NCI-H446 treated with DMSO at 0.1 percent for 48 hours (cell line): ENCODE measurements at places on chromosomes 4 and X.

- no peak for DNase-seq
Measured at GRCh38 chr4:43943998-43944397, 504.6 kb downstream of the KCTD8 start.

- no peak for DNase-seq
Measured at GRCh38 chr4:186932631-186933187, 209.1 kb upstream of the FAT1 start.

GRCh38 chrX:15947648-15948317 lies 93.2 kb upstream of the AP1S2 start:
- no peak for DNase-seq

GRCh38 chr4:154464654-154465053 lies 26.9 kb downstream of the DCHS2 start:
- no peak for DNase-seq

- DNase-seq: no peak
Measured at GRCh38 chrX:1452516-1453394, at the start of gene ASMTL. Gene ASMTL, minus strand, starts transcription at chrX:1452909. Its CDS starts 69 bp downstream, at chrX:1452840.

DNA sequence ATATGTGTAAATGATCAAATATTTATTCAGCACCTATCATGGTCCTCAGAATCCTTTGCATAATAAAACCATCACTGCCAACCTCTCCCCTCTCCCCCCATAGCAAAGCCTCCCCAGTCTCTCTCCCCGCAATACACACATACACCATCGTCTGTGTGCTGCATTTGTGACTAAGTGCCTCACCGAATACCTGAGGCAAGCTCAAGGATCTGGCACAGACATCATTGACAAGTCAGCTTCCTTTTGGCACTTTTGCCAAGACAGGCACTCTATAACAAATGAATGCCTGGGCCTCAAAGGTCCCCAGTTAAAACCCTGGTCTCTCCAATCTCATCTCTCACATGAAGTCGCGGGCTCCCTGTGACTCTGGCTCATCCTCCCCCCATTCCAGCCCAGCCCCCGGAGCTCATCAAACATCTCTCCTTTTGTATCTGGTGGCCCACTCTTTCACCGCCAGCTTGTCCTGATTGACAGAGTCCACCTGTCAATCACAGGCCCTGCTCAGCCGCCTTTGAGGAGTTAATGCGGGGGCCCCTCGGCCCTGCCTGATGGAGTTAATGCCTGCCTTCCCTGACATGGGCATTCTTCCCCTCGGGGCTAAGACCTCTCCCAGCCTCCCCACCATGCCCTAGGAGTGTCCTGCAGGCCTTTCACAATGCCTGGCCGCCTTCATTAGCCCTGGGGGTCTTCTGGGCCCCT lies 135.8 kb upstream of the ATP6AP2 start:
- DNase-seq: no peak

- DNase-seq: no peak
Measured at GRCh38 chr4:136810626-136811025, 721.7 kb downstream of the PCDH18 start.

DNA sequence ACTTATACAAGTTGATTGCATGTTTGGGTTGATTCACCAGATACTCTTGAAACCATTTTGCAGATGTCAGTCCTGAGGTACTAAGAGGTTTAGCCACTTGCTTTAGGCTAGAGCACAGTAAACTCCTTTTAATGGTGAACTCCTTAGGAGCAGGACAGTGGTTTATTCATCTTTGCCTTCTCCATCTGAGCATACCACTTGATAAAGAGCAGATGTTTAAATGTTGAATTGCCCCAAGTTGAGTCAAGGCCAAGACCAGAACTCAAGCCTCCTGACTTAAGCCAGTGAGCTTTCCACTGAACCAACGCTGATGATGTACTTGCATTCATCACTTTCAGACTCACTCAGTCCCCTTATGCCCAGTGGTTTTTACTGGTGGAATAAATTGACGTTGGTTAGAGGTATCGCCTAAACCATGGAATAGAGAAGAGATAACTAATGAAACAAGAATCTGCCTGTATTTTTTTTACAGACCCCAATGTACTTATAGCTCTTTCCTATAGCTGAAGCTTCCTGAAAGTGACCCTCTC lies 7.5 kb downstream of the DAPP1 start:
- DNase-seq: no peak

GRCh38 chrX:147498796-147499195 lies 412.9 kb upstream of the FMR1 start:
- DNase-seq: no peak

DNA sequence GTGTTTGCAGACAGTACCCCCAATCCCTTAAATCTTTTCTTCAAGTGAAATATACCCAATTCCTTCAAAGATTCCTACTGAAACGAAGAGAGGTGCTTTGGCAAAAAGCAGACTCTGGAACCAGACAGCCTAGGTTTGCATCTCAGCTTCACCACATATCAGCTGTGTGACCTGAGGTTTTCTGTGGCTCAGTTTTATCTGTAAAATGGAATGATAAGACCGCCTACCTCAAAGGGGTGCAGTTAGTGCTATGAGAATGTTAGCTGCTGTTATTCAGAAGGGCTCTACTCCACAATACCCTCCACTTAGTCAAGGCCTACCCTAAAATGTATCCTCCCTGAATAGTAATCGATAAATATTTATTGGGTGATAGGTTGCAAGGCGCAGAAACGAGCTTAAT lies 664 bp downstream of the PIR start:
- DNase-seq: no peak

DNA sequence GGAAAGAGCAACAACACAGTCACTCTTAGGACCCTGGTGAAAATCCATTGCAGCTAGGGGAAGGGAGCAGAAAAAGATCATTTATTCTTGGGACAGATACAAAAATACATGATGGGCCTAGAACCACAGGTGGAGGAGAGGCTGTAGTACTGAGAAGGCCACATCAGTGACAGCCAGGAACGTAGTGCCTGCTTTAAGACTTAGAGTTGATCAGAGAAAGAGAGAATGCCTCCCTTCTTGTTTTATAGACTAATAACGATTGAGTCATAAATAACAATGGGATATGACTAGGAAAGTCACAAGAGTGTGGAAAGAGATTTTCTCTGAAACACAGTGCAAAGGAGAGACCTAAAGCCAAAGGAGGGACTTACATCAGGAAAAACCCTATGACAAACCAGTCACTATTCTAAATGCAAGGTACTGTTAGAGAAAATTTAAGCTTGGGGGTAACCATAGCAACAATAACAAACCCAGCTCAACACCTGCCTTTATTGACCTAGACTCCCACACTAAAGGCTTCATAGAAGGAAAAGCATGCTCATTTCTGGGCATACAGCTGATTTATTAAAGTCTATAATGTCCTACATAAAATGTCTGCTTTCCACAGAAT lies 1015.0 kb upstream of the GRID2 start:
- no peak for DNase-seq

- DNase-seq: no peak
Measured at GRCh38 chr4:53732661-53733060, 141.4 kb upstream of the LNX1 start.

DNA sequence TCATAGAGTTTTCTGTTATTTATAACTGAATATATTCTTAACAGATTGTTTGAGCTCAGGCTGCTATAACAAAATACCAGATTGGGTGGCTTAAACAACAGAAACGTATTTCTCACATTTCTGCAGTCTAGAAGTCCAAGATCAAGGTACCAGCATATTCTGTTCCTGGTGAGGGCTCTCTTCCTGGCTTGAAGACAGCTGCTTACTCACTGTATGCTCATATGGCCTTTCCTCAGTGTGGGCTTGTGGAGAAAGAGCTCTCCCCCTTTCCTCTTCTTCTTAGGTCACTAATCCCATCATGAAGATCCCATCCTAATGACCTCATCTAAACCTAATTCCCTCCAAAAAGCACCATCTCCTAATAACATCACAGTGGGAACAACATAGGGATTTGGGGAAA lies 117.8 kb downstream of the RASGEF1B start:
- DNase-seq: no peak

- DNase-seq: no peak
Measured at GRCh38 chr4:63169836-63170235, 1239.4 kb downstream of the TECRL start.

GRCh38 chr4:148255344-148255720 lies 186.9 kb downstream of the NR3C2 start:
- no peak for DNase-seq

GRCh38 chrX:74521961-74522751 lies 92.3 kb downstream of the RLIM start:
- DNase-seq: no peak

DNA sequence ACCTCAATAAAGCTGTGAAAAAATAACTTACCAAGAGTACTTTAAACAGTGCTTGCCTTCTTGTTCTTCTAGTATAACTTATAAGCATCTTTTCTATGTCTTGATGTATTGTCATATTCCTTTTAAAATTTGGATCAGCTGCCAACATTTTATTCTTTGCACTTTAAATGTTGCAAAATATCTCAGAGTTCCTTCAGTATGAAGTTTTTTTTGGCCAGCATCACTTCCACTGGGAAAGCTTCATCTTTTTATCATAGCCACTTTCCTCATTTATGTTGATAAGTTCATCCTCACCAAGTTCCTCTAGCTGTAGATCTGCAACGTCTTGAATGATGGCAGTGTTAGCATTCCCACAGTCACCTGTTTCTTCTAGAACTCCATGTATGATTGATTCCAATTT lies 24.2 kb downstream of the CXorf58 start:
- no peak for DNase-seq

DNA sequence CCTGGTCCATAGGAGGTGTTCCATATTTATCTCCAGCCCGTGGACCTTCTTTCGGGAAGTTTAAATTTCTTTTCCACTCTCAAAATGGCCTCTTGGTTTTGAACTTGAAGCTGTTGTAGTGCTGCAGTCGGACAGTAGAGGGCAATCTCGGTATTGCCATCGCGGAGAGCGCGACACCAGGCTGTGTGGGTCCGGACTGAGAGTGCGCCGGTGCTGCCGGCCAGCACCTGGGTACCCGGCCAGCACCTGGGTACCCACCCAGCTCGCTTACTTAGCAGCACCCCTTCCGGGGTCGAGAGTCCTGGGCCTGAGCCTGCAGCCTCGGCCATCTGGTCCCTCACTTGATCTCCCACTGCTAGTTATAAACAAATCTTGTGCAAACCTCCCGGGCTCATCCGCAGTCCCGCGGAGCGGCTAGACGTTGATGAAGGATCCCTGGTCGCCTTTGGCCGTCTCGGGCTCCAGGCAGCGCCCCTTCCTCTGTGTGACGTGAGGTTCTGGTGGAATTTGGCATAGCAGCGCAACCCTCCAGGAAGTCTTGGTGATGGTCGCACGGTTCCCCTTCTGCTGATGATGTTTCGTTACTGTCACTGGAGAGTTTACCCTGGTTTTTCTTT lies 18.0 kb downstream of the FAM9A start:
- DNase-seq: no peak

GRCh38 chr4:142353149-142353738 lies 492.9 kb downstream of the INPP4B start:
- DNase-seq: peak; percentile 61

- no peak for DNase-seq
Measured at GRCh38 chr4:123488916-123489315, 92.3 kb downstream of the SPRY1 start.
